ENCODE measurements at places on chromosomes 7 and 10.

- DNase-seq = no peak
Observed at GRCh38 chr10:68106656-68107055, 2.6 kb upstream of the MYPN start.

- no peak for DNase-seq
Observed at GRCh38 chr7:116347151-116347832, 137.0 kb downstream of the TES start.

GRCh38 chr10:128526791-128527375 is 400.7 kb upstream of the MKI67 start:
- no peak for DNase-seq

GRCh38 chr7:141610671-141611070 is 59.5 kb downstream of the AGK start:
- no peak for DNase-seq
